ENCODE measurements at places on chromosomes 12 and 14.
A peak's percentile ranks its signal among the peaks of the same experiment; 100 is the strongest.

DNA sequence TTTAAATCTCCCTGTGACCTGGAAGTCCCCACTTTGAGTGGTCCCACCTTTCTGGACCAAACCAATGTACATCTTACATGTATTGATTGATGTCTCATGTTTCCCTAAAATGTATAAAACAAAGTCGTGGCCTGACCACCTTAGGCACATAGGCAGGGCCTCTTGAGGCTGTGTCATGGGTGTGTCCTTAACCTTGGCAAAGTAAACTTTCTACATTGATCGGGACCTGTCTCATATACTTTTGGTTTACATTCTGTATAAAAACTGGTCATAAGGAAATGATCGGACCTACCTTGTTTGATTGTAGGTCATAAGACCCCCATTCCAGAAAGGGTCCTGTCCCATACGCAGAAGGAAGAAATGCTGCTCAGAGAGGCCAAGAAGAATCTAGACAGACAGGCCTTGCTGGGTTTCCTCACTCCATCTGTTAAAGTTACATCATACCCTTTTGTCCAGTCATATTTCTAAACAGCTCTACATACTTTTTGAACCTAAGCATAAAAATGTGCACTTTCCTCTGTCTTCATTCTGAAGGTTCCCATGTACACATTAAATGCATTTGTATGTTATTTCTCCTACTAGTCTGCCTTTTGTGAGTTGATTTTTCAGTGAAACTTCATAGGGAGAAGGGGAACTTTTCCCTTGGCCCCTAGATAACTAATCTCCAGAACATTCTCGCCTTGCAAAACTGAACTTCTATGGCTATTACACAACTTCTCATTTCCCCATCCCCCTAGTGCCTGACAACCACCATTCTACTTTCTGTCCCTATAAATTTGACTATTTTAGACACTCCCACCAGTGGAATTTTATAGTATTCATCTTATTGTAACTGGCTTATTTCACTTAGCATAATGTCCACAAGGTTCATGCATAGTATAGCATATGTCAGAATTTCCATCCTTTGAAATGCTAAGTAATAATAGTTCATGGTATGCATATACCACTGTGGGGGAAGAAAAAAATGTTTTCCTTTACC lies 30.2 kb upstream of the CPM start:
- no peak for DNase-seq

DNA sequence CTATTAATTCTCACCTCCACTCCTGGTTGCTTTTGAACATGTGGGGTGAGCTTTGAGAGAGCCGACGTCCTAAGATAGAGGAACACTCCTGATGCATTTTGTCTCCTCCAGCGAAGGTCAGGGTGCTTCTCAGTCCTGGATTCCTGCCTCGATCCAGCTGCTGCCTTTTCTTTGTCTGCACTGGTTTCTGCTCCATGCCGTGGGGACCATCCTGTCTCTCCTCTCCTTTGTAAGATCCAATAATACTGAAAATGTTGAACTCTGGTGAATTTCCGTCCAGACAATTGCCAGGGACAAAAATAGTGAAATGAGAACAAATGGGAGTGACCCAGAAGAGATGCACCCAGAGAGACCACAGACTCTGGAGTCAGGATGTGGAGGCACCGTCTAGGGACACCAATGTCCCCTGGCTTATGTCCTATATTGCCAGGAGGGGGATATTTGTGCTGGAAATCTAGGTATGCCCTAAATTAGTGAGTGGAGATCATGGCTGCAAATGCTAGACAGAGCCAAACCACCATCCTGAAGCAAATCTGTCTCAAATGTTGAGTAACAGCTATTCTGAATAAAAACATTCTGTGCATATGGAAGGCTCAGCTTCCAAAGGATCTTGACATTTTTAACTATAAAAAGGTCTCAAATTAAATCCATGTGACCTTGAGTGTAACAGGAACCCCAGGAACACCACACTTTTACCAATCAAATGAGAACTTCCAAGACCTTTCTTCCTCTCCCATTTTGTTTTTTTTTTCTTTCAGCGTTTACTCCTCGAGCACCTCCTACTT lies 170.9 kb downstream of the PPM1H start:
- no peak for DNase-seq

- no peak for DNase-seq
These were observed 583 bp downstream of the DNAH10 start for GRCh38 chr12:123762715-123763052.

- DNase-seq = peak; percentile 15
These were observed 587.7 kb downstream of the RPL10L start for GRCh38 chr14:46063872-46064271.

DNA sequence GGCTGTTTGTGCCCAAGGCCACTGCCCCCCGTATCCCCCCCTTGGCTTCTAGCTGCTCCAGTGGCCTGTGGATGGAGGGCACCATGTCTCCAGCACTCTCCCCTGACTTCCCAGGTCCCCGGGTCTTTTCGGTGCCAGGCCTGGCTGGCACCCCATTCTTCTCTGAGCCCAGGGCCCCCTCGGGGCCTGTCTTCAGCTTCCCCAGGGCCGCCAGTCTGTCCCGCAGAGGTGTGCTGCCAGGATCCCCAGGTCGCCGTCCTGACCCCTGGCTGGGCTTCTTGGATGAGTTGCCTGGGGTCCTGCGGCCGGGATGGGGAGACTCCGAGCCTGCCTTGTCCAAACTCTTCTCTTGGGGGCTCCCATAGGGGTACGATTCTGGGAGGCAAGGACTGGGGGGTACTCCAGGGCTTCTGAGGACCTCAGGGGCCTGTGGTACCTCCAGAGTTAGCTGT lies 32.5 kb downstream of the NCKAP5L start:
- DNase-seq = no peak

DNA sequence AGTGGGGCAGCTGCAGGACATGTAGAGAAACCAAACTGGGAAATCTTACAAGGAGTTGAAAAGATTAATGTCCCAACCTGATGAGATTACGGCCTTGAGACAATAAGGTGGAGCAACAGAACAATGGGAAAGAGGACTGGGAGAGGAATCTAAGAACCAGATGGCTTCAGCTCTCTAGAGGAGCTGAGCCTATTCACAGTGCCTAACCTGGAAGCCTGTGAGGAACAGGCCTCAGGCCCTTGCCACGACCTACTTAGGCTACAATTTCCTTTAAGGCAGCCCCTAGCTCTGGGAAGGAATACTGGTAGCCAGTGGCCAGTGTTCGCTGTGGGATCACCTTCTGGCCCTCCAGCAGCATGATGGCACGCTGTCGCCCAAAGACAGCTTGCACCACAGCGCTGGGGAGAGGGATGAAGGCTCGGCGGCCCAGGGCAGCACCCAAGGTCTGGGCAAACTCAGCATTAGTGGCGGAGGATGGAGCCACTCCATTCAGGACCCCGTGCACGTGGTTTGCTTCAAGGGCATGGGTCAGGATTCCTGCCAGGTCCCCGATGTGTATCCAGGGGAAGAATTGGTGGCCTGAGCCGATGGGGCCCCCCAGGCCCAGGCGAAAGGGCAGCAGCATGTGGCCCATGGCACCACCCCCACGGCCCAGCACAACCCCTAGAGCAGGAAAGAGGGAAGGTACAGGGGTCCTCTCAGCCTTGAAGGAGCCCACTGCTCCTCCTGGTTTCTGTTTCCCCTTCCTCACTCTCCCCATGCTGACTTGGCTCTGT lies 2.6 kb downstream of the SDR39U1 start:
- no peak for DNase-seq

- no peak for DNase-seq
These were observed 25.9 kb downstream of the TMEM117 start for GRCh38 chr12:43861840-43862150.

- DNase-seq = no peak
These were observed 59.2 kb upstream of the RTRAF start for GRCh38 chr14:51929910-51930682.

GRCh38 chr14:96100161-96101064 lies 61.3 kb downstream of the C14orf132 start:
- DNase-seq = peak; percentile 89

- DNase-seq = no peak
These were observed 118.7 kb upstream of the TMCC3 start for GRCh38 chr12:94769047-94769420.

GRCh38 chr12:43878050-43878449 lies 42.2 kb downstream of the TMEM117 start:
- DNase-seq = no peak

DNA sequence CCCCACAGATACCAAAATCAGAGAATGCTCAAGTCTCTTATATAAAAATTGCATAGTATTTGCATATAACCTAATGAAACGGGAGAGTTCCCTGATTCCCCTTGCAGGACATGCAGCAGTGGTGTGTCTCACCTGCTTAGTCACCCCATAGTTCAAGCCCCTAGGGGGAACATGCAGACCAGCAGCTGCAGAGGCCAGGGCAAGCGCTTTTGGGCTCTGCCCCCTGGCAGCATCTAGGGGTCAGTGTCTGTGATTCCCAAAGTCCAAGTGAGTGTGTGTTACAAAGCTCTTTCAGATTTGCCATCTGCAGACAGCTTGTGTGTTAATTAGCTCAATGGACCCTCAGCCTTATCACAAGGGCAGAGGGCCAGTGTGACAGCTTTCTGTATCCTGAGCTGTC lies 110.1 kb downstream of the DNAI7 start:
- DNase-seq = peak; percentile 20

DNA sequence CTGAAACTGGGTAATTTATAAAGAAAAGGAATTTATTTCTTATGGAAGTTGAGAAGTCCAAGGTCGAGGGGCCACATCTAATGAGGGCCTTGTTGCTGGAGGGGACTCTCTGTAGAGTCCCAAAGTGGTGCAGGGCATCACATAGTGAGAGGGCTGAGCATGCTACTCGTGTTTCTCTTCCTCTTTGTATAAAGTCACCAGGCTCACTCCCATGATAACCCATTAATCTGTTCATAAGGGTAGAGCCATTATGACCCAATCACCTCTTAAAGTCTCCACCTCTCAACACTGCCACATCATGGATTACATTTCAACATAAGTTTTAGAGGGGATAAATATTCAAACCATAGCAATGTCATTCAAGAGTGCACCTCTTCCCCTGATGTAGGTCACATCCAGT lies 79.1 kb upstream of the ATP2B1 start:
- no peak for DNase-seq

DNA sequence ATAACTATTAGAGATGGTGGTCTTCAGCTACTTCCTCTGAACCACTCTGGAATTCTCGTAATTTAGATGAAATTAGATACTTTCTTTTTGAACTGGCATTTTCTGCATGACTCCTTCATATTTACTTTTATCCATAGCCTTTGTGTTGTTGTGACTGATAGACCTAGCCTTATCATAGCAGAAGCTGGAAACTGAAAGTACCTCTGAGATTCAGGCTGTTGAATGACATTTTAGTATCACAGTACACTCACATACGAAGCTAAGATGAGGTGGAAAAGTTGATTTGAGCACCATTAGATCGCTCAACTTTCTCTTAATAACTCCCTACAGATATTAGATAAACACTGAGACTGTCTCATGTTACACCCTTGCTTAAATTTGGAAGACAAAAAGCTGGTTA lies 525.1 kb upstream of the FBXO33 start:
- no peak for DNase-seq

- peak; percentile 41 for DNase-seq
These were observed 1.5 kb downstream of the LGR5 start for GRCh38 chr12:71440763-71441748.

DNA sequence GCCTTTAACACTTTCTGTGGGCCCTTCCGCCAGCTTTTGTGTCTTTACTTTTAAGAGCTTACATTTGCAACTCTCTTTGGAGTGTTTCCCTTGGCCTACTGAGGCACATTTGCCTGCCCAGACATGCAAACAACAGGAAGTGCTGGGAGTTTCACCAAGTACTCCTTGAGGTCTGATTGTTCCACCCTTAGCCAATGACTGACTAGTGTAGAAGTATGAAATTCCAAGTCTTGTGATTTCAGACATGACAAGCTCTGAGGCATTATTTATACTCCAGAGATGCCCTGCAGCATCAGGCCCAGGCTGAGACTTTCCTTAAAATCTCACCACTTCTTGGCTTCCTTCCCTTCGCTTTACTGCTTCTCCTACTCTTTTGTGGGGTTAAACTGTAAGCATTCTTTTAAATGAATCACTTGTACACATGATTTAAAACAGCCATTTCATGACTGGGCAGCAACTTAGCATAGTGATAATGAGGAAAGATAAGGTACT lies 174.1 kb downstream of the SLC6A15 start:
- DNase-seq = no peak

- no peak for DNase-seq
These were observed 6.9 kb downstream of the FBXO34 start for GRCh38 chr14:55277972-55278740.

- peak; percentile 41 for DNase-seq
These were observed at the start of gene GPRC5A for GRCh38 chr12:12891080-12891880. GPRC5A (plus strand) TSS chr12:12891562; CDS start chr12:12908250, 16,688 bp downstream.

GRCh38 chr14:43005807-43006206 lies 1399.1 kb downstream of the LRFN5 start:
- no peak for DNase-seq

DNA sequence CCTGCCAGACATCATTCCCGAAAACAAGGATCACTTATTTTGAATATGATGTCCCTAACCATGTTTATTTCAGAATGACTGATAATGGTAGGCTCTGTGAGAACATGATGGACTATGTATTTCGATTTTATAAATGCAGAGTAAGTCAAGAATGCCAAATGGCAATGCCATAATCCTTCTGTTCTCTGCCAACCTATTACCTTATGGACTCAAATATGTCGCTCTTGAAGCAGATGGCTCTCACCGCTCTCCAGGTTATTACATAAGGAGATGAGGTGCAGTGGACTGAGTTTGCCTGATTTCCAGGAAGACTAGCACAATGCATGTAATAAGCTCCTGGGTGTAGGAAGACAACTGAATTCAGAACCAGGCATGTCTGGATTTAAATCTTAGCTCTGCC lies 227.2 kb downstream of the BTG1 start:
- DNase-seq = no peak

- peak; percentile 49 for DNase-seq
These were observed 52.0 kb downstream of the NOC4L start for GRCh38 chr12:132196038-132196872.

DNA sequence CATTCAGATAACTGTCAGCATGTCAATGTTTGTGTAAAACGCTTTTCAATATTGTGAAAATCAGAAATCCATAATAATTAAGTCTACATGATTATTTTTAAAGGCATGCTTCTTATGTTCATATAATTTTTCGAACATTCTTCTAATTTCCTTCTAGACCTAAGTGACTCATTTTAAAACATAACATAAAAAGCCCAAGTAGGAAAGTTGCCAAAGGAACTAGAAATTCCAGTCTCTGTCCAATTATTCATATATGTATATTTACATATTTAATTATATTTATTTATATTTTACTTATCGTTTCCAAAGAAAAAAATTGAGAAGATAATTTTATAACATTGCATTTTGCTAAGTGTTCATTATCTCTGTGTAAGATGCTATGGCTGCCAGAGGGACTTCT lies 110.4 kb downstream of the TMTC1 start:
- DNase-seq = no peak

GRCh38 chr12:114384739-114385138 lies 21.2 kb downstream of the TBX5 start:
- DNase-seq = no peak

DNA sequence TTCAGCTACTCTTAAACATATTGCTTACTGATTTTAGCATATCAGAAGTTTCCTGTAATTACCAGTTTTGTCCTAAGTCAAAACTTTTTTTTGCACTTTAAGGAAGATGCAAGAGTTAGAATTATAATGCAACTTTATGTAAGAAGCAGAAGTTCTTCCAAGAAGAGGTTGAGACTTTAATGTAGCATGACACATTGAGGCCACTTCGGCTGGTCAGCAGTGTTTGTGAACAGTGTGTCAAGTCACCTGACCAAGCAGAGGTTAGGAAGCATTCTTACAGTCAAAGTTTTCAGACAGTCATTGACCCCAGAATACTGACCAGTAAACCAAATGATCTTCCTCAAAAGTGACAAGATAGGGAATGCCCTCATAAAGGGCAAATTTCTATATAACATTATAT lies 15.2 kb downstream of the FGFR1OP2 start:
- DNase-seq = no peak

Data from neural progenitor cell (in vitro differentiated cells).